Inflammatory macrophage treated with lipopolysaccharide for 4 hours (primary cell): ENCODE measurements at places on chromosomes 13 and 19.

GRCh38 chr19:48271531-48272151, 1.8 kb downstream of the ZNF114 start:
- DNase-seq = peak; percentile 45

DNA sequence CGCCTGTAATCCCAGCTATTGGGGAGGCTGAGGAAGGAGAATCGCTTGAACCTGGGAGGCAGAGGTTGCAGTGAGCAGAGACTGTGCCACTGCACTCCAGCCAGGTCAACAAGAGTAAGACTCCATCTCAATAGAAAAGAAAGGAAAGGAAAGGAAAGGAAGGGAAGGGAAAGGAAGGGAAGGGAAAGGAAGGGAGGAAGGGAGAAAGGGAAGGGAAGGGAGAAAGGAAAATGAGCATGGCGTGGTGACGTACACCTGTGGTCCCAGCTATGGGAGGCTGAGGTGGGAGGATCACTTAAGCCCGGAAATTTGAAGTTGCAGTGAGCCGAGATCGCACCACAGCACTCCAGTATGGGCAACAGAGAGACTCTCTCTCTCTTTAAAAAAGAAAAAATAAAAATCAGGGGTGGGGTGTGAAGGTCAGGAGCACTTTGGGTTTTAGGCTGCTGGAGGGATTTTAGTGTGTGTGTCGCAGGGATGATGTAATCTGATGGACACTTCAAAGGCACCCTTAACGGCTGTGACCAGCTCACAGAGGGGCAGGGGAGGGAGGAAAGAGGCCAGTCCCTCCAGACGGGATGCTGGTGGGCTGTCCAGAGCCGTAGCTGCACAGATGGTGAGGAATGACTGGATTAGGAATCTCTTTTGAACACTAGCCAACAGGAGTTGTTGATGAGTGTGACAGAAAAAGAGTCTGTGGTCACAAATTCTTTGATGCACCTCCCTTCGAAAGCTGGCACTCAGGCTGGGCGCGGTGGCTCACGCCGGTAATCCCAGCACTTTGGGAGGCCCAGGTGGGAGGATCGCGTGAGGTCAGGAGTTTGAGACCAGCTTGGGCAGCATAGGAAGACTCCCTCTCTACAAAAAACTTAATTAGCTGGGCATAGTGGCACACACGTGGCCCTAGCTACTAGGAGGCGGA, 27.6 kb downstream of the TMPRSS9 start:
- DNase-seq = no peak

DNA sequence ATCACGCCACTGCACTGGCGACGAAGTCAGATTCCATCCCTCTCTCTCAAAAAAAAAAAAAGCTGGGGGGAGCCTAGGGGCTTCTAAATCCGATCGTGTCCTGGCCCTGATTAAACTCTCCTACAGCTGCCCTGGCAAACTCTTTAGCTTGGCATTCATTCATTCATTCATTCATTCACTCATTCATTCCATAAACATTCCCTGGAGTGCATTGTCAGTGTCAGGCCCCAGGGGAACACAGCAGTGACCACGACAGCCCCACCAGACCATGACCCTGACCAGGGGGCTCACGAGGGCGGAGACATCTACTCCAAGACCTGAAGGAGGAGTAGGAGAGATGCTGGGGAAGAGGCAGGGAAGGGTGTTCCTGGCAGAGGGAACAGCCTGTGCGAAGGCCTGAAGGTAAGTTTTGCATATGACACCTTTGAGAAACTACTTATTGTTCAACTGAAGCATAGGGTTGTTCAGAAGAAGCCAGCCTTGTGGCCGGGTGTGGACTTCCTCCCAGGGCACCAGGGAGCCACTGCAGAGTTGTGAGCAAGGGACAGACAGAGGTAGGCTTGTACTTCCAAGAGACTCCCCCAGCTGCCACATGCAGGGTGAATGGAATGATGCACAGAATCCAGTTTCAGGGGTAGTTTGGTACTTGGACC, 24.5 kb downstream of the CEACAM16 start:
- peak; percentile 54 for DNase-seq

DNA sequence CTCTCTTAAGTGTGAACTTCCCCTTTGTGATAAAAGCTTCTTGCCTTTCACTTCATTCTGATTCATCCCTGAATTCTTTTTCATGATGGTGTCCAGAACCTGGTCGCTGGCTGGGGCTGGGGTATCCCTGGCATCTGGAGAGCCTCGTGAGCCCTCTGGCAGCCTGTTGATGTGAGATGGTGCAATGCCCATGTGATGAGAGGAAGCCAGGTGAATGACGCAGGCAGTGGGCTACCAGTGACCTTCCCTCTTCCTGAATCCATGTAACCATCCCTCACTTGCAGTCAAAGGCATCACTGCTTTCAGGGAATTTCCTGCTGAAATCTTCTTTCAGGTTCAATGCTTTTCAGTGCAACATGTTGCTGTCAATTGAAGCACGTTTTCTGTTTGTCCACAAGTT, 158.6 kb upstream of the SLC10A2 start:
- DNase-seq = no peak

DNA sequence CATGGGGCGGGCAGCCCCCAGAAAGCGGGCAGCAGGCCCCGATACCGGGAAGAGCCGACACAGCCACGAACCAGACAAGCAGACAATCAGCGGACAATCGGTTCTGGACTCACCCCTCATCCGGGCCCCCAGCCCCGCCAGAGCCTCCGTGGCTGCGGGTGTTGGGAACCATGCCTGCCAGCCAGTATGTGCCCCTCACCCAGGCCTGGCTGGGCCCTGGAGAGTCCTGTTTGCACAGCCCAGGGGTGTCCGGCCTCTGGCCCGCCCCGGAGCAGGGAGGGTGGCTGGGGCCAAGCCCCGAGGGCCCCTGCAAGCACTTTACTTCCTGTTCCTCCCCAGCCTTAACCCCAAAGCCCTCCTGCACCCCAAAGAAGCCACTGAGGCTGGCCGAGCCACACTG, 7.8 kb downstream of the PODNL1 start:
- DNase-seq = no peak

DNA sequence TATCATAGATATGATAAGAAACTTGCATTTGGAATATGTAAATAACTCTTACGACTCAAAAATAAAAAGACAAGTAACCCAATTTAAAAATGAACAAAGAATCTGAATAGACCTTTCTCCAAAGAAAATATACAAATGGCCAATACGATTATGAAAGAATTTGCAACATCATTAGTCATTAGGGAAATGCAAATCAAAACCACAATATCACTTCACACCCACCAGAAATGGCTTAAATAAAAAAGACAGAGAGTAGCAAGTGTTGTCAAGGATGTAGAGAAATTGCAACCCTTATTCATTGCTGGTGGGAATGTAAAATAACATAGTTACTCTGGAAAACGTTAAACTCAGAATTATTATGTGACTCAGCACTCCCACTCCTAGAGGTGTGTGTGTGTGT, 226.6 kb upstream of the MAB21L1 start:
- no peak for DNase-seq

- peak; percentile 35 for DNase-seq
Observed at GRCh38 chr13:79194272-79194671, 211.8 kb downstream of the RBM26 start.

- no peak for DNase-seq
Observed at GRCh38 chr13:39505151-39505550, 97.8 kb downstream of the LHFPL6 start.

GRCh38 chr13:51768378-51768921, 35.5 kb downstream of the DHRS12 start:
- DNase-seq = no peak

DNA sequence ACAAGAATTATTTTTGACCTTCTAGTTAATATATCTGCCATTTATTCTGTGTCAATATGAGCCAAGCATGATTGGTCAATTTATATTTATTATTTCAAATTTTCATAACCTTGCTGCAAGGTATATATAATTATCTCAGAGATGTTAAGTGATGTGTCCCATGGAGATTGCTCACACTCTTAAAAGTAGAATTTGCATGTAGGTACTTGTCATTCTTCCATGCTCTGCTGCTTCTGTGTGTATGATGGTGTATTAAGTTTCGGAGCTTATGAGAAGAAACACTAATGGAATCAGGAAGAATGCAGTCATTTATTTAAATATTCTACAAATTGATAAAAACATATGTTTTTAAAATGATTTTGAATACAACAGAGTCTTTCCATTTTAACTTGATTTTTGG, 586.8 kb upstream of the MIR17HG start:
- no peak for DNase-seq

DNA sequence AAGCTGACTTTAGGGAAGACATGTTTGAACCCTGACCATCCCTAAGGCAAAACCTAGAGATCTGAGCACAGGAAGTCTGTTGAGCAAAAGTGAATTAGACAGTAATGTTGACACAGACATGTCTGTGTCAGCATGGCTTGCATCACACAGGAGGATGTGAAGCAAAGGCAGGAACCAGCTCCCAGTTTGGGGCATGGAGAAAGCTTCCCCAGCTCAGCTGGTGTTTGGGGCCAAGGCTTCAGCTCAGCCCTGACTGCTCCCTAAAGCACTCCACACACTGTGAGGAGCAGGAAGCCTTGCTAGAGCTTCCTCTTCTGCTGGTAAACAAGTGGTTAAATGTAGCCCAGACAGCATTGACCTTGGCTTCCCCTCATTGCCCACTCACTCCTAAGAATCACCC, 153.8 kb upstream of the UBL3 start:
- peak; percentile 45 for DNase-seq

DNA sequence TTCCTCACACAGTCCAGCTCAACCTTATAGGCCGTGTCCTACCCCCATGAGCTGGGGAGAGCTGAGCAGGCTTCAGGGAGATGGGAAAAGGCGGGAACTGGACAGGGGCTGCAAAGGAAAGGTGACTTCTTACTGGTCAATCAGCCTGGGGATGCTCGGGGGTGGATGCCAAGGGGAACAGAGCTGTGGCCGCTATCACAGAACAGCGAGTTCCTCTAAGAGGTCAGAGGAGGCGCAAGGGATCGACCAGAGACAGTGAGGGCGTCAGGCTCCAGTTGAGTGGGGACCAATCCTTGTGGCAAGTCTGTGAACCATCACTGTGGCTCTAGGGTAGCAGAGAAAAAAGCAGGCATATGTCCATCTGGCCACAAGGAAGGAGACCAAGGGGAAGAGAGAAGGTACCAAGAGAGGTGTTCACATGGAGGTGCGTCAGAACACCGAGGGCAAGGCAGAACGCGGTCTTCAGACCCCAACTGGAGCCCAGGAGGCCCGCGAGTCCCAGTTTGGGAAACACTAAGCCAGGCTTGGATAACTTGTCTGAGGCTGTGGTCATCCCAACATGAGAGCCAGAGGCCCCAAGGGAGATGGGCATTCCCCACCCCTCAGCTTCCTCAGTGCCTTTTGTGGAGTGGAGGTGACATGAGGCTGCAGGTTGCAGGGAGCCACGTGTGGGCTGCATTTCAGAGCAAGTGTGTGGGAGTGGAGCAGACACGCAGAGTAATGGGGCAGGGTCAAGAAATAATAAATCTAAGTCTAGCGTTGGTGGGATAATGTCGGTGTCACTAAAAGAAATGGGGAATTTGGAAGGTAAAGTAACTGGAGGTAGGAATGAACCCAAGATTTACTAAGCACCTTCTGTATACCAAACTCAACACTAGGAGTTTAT, 3.9 kb downstream of the F10 start:
- no peak for DNase-seq

- DNase-seq = no peak
Observed at GRCh38 chr13:97125810-97126738, 96.1 kb upstream of the MBNL2 start.

GRCh38 chr19:10467104-10467706, 36.0 kb downstream of the KEAP1 start:
- no peak for DNase-seq

DNA sequence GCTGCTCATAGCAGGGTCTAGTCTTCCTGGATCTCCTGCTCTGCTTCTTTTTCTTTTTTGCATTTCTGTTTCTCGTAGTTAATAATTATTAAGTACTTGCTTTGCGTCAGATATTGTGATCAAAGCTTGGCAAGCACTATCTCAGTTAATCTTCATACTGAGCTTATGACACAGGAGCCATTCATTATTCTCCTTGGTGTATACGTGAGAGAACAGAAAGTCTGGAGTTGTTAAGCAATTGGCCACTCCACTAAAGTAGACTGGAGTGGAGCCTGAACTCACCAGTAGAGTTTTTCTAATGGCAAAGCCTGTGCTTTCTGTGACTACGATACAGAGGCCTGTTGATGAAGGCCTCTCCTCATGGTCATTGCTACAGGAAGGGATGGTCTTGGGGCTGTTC, 285.9 kb downstream of the RFC3 start:
- no peak for DNase-seq

DNA sequence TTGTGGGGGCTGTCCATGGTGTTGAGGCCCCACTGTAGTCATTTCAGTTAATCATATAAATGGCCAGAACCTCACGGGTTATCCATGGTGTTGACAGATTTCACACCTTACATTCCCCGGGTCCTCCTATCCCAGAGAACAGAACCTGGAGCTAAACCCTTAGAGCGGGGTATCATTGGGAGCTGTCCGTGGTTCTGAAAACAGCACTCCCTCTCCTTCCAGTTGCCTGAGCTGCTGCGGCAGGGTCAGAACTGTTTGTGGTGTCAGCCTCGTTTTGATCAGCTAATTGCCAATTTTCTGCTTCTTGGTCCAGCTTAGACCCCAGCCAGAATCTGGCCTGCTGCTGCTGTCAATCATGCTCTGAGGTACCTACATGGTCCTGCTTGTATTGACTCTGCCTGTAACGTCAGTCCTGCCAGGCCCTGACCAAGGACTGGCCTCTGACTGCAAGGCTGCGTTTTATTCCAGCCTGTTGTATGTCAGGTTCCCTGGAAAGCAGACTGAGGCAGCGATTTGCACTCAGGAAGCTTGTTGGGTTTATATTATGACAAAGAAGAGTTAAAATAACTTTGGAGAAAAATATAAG, 55.8 kb upstream of the KCTD15 start:
- no peak for DNase-seq

DNA sequence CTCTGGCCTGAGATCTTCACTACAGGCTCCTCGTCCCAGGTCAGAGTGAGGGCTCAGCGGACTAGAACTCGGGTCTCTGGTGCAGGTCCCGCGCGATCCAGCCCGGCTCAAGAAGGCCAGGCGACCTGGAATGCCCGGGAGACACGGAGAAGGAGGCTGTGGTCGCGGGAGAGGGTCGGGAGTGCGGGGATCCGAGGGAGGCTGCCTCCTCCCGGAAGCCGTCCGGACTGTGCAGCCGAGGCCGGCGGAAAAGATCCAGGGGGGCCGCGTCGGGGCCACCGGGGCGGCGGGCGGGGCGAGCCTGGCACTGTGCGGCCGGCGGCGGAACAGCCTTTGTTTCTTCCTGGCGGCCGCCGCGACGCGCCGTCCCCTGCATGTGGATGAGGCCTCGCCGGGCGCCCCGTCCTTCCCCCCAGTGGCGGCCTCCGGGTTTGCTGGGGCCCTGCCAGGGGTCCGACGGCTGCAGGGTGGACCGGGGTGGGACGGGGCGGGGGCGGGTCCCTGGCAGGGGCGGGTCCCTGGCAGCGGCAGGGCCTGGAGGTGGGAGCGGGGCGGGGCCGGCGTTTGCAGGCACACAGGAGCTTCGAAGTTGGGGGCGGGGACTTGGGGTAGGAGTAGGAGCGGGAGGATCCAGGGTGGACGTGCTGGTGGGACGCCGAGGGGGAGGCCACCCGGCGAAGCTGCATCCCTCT, 1.0 kb upstream of the SLC7A10 start:
- DNase-seq = no peak

- no peak for DNase-seq
Observed at GRCh38 chr19:20858218-20858617, 64.8 kb upstream of the ZNF85 start.

- DNase-seq = no peak
Observed at GRCh38 chr13:42812316-42812715, 30.9 kb downstream of the FAM216B start.
